ENCODE measurements at places on chromosomes 11 and 22.
A peak's percentile ranks its signal among the peaks of the same experiment; 100 is the strongest.

- no peak for ATAC-seq
These were observed 21.7 kb downstream of the UBASH3B start for GRCh38 chr11:122677256-122677655.

- peak; percentile 44 for ATAC-seq
These were observed 8.2 kb downstream of the ABCG4 start for GRCh38 chr11:119157063-119157462.

GRCh38 chr11:22677153-22677903, 10.9 kb downstream of the GAS2 start:
- ATAC-seq, result peak; percentile 92

DNA sequence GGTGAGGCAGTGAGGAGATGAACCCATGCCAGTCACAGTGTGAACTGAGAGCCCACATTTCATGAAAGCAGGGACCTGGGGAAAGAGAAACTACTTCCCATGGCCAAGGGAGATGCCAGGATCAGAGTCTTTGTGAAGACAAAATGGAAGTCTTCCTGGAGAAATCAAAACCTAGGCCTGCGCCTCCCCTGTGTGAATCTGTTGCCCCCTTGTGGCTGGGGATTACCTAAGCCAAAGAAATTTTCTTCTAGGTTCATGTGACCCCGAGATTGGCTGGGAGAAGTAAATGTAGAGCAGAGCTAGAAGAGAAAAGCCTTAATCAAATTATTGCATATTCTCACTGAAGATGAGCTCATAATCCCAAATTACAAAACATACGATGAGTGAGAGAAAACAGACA, 1075.3 kb downstream of the TBC1D22A start:
- ATAC-seq, result peak; percentile 38

- ATAC-seq, result no peak
These were observed 113.0 kb downstream of the KCNQ1OT1 start for GRCh38 chr11:2586793-2587131.

- ATAC-seq, result no peak
These were observed 3.9 kb upstream of the MICAL2 start for GRCh38 chr11:12106501-12106900.

DNA sequence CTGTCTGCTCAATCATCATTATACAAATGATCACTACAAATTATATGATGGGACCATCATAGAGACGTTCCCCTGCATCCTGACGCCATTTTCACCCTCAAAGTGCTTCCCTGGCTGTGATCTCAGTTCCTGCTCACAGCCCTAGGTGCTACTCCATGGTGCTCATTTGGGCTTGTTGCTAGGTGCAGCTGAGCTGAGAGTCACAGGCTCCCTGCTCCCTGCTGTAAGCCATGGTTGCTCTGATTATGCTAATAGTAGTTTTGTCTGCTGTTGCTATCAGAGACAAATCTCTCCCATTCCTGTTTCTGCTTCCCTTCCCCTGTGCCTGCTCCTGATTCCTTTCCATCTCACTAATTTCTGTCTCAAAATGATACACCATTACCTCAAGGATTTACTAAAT, 474.3 kb downstream of the METTL15 start:
- ATAC-seq, result no peak

DNA sequence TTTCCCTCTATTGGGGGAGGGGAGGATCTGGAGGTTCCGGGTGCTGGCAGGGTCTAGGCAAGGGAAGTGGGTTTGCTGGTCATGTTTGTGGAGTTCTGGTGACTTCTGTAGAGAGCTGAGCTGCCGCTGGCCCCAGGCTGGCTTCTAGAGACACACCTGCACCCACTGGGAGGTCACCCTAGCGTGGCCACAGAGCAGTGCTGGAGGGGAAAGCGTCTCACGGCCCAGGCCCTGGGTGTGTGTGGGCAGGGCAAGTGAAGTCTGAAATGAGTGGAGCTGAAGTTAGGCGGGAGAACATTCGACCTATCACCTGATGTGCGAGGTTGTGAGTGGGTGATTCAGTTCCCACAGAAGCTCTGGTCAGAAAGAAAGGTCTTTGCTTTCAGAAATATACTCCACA, 27.9 kb downstream of the SMIM38 start:
- ATAC-seq, result no peak

DNA sequence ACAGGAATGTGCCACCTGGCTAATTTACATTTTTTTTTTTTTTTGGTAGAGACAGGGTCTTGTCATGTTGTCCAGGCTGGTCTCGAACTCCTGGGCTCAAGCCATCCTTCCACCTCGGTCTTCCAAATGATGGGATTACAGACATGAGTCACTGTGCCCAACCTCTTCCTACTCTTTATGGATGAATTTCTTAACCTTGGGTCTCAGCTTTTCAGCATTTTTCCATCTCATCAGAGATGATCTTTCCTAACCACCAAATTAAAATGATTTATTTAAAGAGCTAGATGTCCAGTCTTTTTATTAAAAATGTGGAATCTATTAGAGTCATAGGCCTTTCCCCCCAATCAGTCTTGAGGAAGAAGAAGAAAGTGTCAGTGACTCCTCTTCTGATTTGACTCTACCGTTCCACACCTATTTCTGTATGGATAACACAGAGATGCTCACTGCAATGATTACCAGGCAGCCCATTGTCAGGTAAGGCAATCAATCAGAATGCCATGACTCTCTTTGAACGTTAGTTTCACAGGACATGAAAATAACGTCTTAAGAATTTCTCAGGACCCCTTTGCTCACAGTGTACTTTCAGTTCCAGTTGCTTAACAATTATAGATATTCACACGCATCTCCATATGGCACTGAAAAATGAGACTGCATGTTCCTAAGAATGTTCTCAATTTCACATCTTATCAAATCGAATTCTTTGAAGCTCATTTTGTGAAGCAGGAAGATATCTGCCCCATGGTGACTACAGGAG, 51.0 kb downstream of the MIAT start:
- ATAC-seq, result no peak

GRCh38 chr22:40720538-40721256, 41.4 kb downstream of the MCHR1 start:
- ATAC-seq, result no peak

DNA sequence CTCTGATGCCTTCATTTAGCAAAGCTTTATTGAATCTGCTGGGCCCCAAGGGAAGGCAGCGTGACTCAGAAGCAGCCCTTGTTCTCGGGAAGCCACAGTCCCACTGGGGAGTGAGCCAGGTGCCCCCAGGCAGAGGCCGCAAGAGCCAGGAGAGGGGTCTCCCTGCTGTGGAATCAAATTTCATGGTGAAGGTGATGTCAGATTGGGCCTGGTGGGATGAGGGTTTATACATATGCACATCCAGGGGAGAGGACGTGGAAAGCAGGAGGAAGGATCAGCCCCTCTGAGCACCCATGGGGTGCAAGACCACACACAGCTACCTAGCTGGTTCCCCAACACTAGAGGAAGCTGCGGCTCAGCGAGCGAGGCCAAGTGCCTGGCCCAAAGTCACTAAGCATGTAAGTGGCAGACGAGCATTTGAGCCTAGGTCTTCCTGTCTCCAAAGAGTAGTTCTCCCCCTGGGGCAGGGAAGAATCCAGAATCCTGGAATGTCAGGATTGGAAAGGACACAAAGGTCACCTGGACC, 2.0 kb downstream of the SYNGR1 start:
- peak; percentile 18 for ATAC-seq

DNA sequence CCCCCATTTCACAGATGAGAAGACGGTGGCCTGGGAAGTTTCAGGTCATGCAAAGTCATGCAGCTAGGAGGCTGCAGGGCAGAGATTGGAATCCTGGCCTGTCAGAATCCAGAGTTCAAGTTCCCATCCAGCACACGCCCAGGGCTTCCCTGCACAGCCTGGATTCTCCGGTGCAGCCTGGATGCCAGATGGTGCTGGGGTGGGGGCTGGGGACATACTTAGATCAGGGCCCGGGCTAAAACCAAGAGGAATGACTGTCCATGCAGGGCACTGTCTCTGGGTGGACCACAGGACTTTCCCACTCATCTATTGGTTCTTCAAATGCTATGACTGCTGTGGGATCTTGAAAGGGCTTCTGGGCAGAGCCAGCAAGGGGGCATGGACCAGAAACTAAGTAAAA, 24.6 kb downstream of the LMO1 start:
- ATAC-seq, result no peak

GRCh38 chr11:33869481-33870422, 22.1 kb downstream of the LMO2 start:
- peak; percentile 67 for ATAC-seq

GRCh38 chr11:66981976-66982578, 7.0 kb downstream of the C11orf86 start:
- ATAC-seq, result peak; percentile 67

- ATAC-seq, result peak; percentile 6
These were observed 9.0 kb upstream of the OSM start for GRCh38 chr22:30275625-30276024.

- ATAC-seq, result no peak
These were observed 3.4 kb downstream of the CTNND1 start for GRCh38 chr11:57764972-57765371.

DNA sequence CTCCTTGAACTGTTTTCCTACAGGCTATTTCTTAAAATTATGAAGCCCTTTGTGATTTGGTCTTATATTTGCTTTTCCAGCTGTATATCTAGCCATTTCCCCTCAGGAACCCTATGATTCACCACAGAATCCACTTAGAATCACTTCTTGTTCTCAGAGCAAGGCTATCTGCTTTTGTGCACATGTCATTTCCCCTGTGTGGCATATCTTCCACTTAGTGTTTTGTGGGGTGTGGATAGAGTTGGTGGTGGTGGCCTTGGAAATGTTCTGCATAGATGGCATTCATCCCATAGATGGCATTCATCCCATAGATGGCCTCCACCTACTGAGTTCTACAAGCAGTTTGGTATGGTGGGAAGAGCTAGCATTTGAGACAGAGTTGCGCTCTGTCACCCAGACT, 44.7 kb downstream of the SWAP70 start:
- peak; percentile 29 for ATAC-seq

- ATAC-seq, result no peak
These were observed 113.6 kb downstream of the BARX2 start for GRCh38 chr11:129489249-129489648.

DNA sequence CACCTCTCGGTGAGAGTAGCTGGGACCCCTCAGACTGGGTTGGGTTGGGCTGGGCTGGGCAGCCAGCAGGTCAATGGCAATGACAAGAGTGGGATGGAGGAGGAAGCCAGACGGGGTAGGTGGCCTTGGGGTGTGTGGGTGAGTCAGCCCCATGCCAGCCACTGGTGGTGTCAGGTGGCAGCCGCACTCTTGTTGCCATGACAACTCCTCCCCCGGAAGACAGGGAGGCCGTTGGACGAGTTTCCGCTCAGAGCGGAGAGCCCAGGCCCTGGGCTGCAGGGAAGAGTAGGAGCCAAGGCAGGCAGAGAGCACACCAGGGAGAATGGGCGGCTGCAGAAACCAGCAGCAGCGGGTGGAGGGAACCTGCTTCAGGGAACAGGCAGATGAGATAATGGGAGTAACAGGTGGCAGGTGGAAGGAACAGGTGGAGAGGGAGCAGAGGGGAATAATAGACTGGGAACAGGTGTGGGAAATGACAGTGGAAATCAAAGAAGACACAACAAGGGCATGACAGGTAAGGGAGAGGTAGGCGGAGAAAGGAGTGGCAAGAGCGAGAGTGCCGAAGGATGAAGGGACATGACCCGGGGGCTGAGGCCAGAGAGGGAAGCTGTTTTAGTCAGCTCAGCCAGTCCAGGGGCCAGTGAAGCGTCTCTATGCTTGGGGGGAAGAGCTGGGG, 8.7 kb downstream of the SPTBN2 start:
- peak; percentile 83 for ATAC-seq

GRCh38 chr22:29912605-29913398, 29.8 kb downstream of the MTMR3 start:
- ATAC-seq, result no peak

DNA sequence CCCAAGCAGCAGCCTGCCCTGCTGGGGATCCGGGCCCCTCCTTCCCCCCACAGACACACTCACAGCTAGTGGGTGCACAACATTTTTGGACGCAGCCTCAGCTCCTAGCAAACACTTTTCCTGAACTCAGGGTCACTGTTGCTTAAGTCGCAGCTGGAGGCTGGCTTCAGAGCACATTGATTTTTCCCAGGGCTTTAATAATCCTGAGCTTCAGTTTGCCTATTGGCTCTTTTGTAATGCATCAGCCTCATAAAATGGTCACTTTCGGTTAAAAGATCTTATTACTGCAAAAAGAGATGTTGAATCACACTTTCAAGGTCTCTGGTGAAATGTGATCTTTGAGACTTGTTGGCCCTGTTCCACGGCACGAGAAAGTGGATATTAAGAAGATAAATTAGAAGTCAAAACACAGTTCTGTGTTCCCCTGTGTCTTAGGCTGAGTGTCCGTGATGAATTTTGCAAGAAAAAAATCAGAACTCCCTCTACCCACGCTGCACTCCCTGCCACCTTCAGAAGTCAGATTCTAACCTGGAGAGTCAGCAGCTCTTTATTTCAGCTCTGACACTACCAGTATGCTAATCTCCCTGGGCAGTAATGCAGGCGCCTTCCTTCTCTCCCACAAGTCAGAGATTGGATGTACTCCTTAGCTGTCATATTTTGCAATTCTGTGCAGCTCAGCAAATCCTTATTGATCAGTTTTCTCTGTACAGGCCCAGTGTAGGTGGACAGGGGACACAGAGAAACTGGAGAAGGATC, 158.2 kb upstream of the E2F8 start:
- ATAC-seq, result no peak

GRCh38 chr11:62832336-62833234, at the start of gene TEX54:
TSS of gene TEX54 (minus strand) at chr11:62832841.
- peak; percentile 7 for ATAC-seq

DNA sequence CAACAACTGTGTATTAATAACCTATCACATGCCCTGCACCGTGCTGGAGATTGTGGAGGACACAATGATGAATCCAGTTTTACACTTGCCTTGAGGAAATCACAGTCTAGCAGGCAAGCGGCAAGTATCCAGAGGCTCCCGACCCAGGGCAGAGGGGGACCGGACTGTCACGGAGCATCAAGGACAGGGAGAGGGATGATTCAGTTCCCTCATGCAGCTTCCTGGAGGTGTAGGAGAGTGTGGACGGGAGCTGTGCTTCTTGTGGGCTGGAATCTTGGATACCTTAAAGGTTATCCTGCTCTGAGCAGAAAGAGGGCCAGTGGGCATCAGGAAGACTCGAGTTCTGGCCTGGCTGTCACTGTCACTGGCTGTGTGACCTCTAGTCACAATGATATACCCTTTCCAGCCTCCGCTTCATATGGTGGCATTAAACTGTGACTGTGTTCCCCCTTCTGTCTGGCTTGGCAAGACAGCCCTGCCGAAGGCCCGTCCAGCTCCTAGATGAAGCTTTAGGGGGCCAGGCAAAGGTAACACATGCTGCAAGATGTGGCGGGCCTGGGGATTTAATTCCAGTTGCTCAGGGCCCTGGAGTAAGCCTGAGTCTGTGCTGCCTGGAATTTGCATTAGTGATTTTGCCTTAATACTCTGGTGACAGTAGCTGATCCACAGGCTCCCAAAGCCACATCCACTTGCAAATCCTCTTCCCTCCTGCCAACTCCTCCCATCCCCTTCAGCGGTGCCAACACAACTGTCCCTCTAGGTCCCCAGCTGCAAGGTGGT, 162.8 kb downstream of the DSCAML1 start:
- no peak for ATAC-seq

GRCh38 chr11:64916040-64916774, 802 bp downstream of the ATG2A start:
- ATAC-seq, result peak; percentile 17

- no peak for ATAC-seq
These were observed 12.3 kb downstream of the TOLLIP start for GRCh38 chr11:1297011-1297575.

GRCh38 chr22:24592058-24592850, 619 bp downstream of the LRRC75B start:
- ATAC-seq, result peak; percentile 1

Measured in esophagus mucosa (tissue), 1 donor.